GM10248 (cell line): ENCODE measurements at places on chromosomes 5 and 9.

- DNase-seq: peak; percentile 69
Observed at GRCh38 chr9:129021091-129021490, 7.0 kb downstream of the SH3GLB2 start.

GRCh38 chr5:54659700-54660131 is 142.2 kb downstream of the SNX18 start:
- no peak for DNase-seq

- no peak for DNase-seq
Observed at GRCh38 chr9:114745108-114745848, 60.6 kb downstream of the TNFSF15 start.

DNA sequence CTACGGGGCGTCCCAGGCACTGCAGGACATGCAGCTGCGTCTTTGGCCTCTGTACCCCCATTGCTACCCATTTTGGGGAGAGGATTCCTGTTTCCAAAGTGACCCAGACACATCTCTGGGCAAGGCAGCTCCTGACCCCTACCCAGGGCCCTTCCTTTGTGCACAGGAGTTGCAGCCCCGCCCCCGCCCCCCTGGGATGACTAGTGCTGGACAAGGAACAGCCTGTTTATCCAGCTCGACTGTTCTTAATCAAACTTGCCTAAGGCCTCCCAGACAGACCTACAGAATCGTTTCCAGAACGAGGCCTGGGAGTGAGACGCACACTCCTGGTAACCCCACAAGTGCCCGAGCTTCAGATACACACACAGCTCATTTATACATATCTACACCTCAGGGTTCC is 13.2 kb downstream of the DIPK1B start:
- no peak for DNase-seq

DNA sequence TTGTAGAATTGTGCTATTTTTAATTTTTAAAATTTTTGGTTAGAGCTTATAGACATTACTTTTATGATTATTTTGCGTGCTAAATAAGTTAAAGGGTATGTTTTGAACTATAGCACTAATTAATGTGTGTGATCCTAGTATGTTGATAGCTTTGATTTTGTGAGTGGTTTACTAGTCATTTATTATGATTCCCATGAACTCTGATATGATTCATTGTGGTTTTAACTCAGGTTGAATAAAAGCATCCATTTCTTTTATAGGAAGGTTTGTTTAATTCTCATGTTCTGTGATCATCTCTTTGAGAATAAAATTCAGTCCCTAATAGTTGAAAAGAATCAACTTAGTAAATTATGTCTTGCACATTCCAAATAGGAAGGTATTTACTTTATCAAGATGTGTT is 22.5 kb downstream of the C5orf22 start:
- DNase-seq: no peak

DNA sequence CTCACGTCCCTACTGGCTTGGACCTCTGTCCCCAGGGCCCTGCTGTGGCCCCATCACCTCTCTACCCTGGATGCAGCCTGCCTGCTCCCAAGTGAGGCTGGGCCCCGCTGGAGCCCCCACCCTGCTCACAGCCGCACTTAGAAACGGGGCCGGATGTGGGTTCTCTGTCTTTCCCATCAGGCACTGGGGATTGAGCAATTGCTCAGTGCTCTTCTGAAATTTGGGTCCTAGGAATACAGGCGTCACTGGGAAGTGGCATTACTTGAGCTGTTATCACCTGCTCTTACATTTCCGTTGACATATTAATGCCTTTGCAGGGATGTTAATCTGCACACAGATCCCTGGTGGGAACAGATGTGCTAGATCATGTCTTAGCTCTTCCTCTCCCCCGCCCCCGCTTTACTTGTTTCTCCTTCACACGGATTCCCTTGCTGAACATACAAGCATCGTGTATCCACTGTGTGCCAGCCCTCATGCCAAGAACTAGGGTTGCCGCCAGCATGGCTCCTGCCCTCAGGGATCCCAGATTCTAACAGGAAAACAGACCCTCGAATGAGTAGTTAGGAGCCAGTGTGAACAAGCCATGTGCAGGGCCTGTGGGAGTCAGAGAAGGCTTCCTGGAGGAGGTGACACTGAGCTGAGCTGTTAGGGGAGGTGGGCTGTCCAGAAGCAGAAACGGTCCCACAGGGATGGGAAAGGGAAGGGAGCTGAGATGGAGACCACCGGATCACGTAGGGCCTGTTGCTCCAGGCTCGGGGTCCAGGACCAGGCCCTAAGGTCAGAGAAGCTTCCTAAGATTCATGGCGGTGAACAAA is 65.1 kb downstream of the NEK6 start:
- no peak for DNase-seq

- DNase-seq: no peak
Observed at GRCh38 chr9:32339424-32339823, 45.0 kb upstream of the ACO1 start.

GRCh38 chr9:2321523-2322148 is 300.0 kb upstream of the VLDLR start:
- DNase-seq: no peak

DNA sequence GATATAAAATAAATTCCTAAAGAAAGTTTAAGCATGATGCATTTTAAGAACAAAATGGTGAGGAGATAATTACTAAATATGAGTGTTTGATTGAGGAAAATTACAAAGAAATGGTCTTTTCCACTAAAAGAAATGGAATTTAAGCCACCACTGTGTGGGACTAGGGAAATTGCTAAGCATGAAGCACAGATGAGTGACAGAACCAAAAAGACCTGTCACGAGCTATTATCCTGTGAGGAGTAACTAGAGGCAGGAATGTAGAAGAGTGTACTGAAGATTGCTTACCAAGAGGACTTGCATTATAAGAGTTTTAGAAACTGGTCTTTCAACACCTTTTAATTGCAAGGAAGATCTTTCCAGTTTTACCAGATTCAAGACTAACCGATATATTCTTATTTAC is 193.6 kb upstream of the PRR16 start:
- no peak for DNase-seq

GRCh38 chr9:130629443-130630070 is 34.8 kb upstream of the PRDM12 start:
- DNase-seq: no peak

GRCh38 chr9:115910959-115911358 is 242.6 kb upstream of the PAPPA start:
- no peak for DNase-seq

- DNase-seq: no peak
Observed at GRCh38 chr5:92912283-92912682, 668.7 kb downstream of the NR2F1-AS1 start.

DNA sequence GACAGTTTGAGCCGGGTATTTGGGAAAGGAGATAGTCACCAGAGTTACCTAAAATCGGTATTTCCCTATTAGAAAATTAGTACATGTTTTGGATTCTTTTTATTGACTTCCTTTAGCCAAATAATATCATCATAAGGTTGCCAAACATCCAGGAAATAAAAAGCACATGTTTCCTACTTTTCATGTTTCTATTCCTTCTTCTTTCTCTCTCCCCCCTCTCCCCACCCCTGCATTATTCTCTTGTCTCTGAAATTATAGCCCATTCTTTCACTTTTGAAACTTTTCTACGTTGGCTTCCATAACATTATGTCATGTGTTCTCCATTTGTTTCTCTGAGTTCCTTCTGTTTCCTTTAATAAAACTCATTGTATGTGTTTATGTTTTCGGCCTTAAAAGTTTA is 161.9 kb downstream of the ALDH1A1 start:
- no peak for DNase-seq

DNA sequence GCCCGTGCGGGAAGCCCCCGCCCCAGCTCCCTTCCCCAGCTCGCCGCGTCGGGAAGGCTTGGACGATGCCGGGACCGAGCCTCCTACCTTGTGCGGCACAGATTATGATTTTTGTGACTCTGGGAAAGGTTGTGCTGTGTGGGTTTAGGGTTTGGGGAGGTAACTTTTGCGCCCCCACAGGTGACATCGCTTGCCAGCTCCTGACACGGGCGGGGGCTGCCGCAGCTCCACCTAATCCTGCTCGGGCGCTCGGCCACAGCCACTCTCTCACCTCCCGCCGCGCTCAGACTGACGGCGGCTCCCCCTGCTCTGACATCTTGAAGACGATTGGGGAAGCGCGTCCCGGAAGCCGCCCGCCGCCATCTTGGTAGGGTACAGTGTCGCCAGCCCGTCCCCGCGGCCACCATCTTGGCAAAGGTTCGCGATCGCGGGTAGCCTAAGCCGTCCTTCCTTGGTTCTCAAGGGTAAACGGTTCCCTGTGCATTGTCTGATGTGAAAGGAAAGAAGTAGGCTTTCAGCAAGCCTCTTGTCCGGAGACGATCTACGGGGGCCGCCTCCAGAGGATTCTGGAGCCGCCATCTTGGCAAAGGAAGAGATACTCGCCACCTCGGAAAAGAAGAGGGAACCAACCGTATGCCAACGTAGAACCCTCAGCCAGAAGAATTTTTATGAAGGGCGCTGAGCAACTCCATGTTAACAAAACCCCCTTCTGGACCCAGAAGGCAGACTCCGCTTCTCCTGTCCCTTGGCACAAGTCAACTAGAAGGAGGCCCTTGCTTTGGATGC is 1.8 kb upstream of the NR3C1 start:
- peak; percentile 77 for DNase-seq

DNA sequence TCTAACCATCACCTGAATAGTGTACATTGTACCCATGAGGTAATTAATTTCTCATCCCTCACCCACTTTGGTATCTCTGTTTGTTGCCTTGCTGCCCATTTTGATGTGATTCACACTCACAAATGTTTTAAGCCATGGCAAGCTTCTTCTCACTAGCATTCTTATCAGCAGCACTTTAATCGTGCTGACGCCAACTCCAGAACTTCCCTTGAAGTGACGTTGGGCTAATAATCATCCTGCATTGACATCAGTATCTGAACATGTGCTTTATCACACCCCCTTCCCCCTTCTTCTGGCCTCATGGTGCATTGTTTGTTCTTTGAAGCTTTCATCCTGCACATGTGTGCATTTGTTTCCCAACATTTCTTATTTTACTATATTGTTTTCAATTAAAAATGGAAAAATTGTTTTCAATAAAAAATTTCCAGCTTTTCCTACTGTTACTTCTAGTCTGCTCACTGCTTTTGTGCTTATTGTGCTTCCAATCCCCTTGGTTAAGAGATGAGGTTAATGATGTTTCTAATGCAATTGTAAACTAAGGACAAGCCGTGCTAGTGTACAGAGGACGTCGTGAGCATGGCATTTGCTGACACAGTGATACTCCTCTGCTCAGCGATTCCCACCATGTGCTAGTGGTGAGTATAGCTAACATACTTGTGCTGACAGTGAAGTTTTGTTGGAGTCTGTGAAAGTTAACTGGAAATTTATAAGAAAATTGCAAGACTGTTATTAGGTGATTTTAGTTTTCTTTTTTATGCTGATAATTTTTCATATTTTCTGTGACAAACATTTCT is 238.5 kb downstream of the KDM4C start:
- no peak for DNase-seq

GRCh38 chr9:118148990-118149389 is 444.8 kb downstream of the TLR4 start:
- DNase-seq: no peak

DNA sequence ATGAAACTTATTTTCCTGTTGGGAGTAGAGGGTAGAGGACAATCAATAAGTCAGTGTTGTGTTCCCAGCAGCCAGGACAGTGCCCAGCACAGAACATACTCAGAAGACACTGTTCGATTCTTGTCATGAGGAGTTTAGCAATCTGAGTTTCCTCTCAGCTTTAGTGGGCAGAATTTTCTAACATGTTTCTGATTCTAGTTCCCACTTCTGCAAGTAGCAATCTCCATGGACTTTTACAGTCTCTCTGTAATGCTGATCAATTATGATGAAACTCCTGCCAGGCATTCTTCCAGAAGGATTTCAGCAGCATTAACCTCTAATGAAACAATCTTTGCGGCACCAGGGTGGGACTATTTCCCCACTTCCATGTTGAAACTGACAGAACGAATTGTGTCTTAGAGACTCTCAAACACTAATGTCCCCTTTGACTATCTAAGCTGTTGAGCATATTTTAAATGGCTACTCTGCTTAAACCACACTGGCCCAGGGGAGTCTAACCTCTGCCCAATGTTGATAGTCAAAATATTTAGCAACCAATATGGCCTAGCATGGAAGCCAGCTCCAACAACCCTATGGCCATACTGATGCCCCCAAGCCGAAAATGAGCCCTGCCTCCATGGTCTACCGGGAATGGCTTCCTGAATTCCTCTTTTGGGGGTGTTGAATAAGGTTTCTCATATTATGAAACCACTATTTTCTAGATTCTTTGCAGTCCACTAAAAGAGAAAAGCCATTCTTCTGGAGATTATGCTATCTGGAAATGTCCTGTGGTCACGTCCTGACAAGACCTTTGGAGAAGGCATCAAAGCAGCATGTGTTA is 484.3 kb downstream of the BNC2 start:
- no peak for DNase-seq

GRCh38 chr5:5155617-5156016 is 15.5 kb downstream of the ADAMTS16 start:
- DNase-seq: no peak
